ENCODE measurements at places on chromosomes 5 and 9.
A peak's percentile ranks its signal among the peaks of the same experiment; 100 is the strongest.

- no peak for DNase-seq
Observed at GRCh38 chr9:89712283-89712682, 107.5 kb downstream of the GADD45G start.

- DNase-seq, result no peak
Observed at GRCh38 chr5:61532983-61533382, 200.9 kb downstream of the ZSWIM6 start.

- no peak for DNase-seq
Observed at GRCh38 chr9:111621895-111622480, 9.1 kb upstream of the DNAJC25 start.

GRCh38 chr9:87026204-87026603 lies 78.9 kb upstream of the GAS1 start:
- DNase-seq, result no peak

DNA sequence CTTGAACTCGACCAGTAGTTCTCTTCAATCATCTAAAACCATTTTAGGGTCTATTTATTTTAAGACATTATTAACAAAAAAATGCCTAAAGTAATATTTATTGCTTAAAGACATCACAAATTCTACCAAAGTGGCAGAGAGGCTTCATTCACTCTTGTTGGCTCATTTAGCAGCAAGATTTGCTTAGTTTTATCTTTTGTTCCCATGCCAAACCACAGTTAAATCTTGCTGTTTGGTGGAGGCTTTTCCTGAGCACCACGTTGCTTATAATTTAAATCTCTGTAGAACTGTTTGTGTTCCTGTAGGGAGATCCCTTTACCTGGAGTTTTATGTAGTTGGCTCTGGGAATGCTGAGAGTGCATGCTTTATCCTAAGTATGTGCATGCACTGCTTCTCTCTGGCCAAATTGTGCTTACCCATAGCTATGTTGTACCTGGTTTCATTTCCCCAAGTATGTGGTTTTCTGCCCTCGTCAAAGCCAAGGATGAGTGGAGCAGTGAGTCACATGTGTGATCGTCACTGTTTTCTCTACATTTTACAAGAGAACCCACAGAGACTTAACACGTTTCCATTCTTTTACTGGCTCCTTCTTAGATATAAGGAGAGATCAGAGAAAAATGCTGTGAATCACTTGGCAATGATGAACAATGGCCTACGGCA lies 42.1 kb upstream of the MAST4 start:
- DNase-seq, result no peak

GRCh38 chr9:106964329-106964728 lies 101.4 kb downstream of the ZNF462 start:
- DNase-seq, result no peak

DNA sequence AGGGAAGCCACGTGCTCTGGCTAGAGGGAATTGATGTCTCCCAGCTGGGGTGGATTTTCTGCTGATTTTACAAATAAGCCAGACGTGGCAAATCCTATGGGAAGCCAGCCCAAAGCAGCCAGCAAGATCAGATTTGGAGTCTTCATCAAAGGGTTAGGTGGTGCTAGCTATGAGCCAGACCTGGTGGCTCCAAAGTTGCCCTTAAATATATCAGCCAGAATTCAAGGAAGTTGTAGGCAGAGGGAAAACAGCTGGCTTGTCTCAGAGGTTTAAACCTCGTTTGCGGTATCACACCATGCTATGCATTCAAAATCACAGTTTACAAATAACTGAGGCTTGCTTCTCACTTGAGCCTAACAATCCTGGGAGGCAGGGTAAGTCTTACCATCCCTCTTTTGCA lies 313.2 kb downstream of the MLLT3 start:
- peak; percentile 40 for DNase-seq

- no peak for DNase-seq
Observed at GRCh38 chr5:12586406-12586805, 682.2 kb upstream of the CTNND2 start.

All from activated CD8-positive, alpha-beta memory T cell treated with anti-CD3 and anti-CD28 coated beads for 24 hours (primary cell).